ENCODE measurements at places on chromosomes 12 and 14.

DNA sequence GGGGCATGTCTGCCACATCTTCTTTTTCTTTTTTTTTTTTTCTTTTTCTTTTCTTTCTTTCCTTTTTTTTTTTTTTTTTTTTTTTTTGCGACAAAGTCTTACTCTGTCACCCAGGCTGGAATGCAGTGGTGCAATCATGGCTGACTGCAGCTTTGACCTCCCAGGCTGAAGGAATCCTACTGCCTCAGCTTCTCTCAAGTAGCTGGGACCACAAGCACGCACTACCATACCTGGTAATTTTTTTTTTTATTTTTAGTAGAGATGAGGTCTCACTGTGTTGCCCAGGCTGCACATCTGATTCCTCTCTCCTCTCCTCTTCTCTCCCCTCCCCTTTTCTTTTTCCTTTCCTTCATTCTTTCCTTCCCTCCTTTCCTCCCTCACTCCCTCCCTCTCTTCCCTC is 18.5 kb downstream of the SLC15A5 start:
- DNase-seq: no peak

DNA sequence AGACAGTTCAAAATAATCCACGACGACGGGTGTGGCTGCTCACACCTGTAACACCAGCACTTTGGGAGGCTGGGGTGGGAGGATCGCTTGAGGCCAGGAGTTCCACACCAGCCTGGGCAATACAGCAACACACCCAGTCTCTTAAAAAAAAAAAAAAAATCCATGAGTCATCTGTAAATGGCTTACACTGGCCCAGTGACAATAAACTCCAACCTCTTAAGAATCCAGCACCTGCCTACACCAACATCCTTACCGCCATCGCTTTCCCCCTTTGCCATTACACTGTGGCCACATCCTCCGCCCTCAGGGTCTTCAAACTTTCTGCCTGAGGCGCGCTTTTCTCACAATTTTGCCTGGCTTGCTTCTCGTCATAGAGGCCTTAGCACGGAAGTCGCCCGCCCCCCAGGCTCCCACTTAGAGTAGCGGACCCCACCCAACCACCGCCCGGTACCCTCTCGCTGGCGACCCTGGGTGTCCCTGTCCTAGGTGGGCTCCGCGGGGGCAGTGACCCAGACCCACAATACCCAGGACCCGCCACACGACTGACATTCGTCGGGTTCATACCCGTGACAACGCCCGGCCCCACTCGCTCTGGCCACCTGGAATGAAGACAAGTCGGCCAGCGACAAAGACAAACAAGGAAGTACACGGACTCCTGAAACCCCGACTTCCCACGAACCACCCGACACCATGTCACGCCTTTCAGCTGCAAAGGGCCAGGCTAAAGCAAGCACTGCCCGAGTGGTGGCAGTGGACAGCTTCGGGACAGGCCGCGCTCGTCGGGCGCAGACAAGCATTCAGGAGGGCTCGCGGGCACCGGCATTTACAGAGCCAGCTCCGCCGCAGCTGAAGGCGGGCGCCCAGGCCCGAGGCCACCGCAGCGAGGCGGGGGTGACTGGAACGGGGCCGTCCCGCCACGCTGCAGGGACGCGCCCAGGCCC is 636 bp downstream of the GOLGA3 start:
- peak; percentile 79 for DNase-seq

GRCh38 chr14:61573321-61573720 is 122.0 kb upstream of the HIF1A start:
- no peak for DNase-seq

DNA sequence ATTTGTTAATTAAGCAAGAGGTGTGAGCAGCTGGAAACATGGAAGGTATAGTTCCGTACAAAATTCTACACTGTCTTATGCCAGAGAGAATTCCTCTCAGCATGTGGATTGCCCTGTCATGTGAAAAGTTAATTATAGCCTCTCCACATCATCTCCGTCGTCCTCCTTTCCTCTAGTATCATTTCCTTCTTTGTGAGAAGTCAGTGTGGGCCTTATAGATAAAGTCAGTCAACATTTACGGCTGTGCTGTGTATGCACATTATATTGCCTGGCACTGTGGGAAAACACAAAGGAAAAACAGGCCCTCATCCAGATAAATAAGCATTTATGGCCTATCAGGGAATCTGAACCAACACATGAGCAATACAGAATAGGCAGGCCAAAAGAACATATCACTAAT is 236.6 kb downstream of the SEC23A start:
- no peak for DNase-seq

- DNase-seq: no peak
Observed at GRCh38 chr12:4152145-4152795, 121.3 kb upstream of the CCND2 start.

GRCh38 chr12:66960704-66961690 is 282.1 kb upstream of the GRIP1 start:
- no peak for DNase-seq

DNA sequence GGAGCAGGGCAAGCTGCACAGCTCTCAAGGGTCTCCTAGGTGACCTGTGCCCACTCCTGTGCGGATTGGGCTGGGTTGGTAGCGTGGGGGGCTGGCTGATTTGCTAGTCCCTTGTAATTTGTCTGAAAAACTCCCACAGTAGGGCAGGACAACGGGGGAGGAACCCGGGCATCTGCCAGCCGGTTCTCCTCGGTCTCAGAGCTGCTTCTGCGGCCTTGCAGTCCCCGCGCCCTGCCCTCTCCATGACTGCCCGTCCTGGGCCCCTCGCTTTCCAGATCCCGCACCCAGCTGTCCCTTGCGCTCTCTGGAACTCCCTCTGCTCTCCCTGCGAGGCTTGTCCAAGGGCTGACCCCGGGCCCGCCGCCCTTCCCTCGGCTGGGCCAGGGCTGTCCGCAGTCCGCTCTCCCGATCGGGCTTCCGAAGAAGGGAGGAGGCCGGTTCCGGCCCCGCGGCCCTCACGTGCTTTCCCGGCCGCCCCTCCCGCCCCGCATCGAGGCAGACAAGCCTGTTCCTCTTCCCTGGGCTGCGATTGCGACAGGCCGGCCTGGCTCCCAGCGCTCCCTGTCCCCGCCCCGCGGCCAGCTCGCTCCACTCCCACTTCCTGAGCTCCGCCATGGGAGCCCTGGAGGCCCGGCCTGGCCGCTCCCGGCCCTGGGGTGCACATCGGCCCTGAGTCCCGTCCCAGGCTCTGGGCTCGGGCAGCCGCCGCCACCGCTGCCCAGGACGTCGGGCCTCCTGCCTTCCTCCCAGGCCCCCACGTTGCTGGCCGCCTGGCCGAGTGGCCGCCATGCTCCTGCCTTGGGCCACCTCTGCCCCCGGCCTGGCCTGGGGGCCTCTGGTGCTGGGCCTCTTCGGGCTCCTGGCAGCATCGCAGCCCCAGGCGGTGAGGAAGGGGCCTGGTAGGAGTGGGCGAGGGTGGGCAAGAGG is at the start of gene LTBR:
Gene LTBR, plus strand, starts transcription at position 591 of the 927 bp plus-strand sequence. Its CDS starts 197 bp downstream, at position 788.
- peak; percentile 89 for DNase-seq

DNA sequence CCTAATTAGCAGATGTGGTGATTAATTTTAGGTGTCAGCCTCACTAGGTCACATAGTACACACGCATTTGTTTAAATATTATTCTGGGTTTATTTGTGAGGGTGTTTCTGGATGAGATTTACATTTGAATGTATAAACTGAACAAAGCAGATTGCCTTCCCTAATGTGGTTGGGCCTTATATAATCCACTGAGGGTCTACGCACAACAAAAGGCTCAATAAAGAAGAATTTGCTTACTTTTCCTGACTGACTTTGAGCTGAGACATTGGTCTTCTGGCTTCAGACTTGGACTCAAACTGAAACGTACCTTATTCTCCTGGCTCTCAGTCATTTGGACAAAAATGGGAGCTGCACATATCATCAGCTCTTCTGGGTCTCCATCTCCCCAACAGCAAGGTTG is 1132.3 kb upstream of the FLRT2 start:
- DNase-seq: no peak

GRCh38 chr12:53698948-53699677 is 23.2 kb upstream of the ATP5MC2 start:
- DNase-seq: no peak

- no peak for DNase-seq
Observed at GRCh38 chr12:65139389-65139788, 18.3 kb upstream of the WIF1 start.

GRCh38 chr14:89327771-89328212 is 89.2 kb downstream of the FOXN3 start:
- DNase-seq: no peak

GRCh38 chr14:61201171-61201570 is 80.0 kb downstream of the TMEM30B start:
- no peak for DNase-seq

DNA sequence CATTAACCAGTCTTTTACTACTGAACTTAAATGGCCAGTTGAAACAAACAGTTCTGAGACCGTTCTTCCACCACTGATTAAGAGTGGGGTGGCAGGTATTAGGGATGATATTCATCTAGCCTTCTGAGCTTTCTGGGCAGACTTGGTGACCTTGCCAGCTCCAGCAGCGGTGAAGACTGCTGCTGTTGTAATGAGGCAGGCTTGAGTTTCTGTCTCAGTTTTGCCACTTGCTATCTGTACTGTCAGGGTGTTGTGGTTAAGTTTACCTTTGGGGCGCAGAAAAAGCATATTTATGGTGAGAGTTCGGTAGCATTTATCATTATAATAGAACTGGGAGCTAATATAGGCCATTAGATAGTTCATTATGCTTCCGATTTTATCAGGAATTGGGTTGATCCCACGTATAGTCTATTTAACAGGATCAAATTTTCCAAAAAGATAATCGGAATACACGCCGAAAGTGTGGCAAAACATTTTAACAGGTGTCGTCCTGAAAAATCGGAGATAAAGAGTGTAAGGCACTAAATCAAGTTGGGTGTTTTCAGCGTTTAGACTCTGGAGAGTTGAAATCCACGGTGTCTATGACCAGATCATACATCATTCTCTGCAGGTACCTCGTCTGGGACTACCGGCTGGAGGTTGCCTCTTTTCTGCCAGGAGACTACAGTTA is 688 bp upstream of the NECAP1 start:
- no peak for DNase-seq

GRCh38 chr12:129552996-129553750 is 350.7 kb downstream of the TMEM132D start:
- DNase-seq: peak; percentile 85

DNA sequence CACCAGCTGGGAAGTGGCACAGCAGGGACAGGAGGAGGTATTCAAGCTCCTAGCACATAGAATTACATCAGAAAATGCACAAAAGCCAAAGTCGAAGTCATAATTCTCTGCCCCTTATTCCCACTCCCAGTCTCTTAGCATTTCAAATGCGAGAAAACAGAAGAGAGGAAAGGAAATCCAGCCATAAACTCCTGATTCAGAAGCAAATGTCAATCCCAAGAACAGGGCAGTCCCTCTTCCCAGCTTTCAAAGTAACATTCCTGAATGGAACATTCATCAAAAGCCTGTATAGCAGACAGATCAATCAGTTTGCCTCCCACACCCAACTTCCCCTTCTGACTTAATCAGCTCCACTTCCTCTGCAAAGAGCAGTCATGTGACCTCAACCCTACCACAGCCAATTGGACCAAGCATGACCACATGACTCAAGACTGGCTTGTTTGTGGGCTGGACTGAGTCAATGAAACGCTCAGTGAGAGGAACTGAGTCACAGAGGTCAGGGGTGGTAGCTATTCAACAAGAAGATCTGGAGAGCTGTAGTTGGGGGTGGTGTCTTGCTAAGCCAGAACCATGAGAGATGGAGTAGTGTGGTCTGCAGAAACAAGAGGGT is 41.4 kb upstream of the TUNAR start:
- peak; percentile 82 for DNase-seq

GRCh38 chr14:98956661-98957060 is 315.3 kb downstream of the BCL11B start:
- DNase-seq: no peak

DNA sequence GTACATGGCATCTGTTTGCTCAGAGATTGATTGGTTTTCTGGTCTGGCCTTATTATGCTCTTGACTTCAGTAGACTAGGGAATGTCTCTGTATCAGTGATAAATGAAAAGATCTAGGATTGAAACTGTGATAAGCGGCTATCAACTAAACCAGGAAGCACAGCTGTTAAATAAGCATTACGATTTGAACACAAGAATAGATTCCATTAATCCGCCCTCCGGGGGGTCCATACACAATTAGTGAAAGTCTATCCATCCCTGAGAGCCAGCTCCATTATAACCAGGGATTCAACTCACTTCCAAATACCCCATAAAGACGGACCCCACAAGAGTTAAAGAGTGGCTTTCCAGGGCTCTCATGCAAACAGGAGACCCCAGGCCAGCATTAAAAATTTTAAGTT is 279.0 kb downstream of the GRIN2B start:
- DNase-seq: no peak

DNA sequence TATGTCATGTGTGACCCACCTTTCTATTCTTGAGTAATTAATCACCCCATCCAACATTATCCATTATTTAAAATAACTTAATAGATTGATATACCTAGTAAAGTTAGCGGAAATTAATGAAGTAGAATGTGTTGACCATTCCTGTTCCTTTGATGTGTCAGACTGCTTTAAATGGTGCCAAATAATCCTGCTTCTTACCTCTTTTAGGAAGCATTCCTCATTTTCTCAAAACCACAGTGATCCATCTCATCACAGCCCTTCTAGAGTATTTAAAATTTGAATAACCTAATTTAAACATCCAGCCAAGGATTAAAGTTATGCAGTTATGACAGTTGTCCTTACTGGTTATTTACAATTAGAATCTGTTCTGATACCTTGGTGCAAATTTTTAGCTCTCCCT is 6.9 kb downstream of the MGAT4C start:
- DNase-seq: no peak

- DNase-seq: no peak
Observed at GRCh38 chr14:76273346-76273745, 102.6 kb upstream of the ESRRB start.

DNA sequence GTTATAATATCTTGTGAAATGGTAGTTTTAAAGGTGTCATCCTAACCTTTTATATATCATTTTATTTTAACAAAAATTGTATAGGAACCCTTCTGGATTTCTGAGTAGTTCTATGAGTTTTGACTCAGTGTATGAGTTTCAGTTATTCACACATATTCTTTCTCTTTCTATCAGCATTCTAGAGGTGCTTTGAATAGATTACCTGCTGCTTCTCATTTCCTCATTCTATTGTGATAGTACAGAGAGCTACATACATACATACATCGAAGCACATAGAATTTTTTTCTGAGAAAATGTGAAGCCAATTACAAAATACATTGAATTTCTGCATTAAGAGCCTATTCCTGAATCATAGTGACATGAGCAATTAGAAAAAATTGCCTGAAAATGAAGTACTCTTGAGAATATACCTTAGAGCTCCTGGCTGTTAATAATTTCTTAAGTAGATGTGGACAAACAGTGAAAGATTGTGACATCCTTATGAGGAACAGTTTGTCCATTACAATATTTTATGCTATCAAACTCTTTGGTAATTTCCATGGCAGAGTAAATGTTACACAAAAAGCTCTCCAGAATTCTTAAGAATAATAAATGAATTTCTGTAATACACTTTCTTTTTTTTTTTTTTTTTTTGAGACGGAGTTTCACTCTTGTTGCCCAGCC is 556.6 kb downstream of the TRHDE start:
- no peak for DNase-seq

DNA sequence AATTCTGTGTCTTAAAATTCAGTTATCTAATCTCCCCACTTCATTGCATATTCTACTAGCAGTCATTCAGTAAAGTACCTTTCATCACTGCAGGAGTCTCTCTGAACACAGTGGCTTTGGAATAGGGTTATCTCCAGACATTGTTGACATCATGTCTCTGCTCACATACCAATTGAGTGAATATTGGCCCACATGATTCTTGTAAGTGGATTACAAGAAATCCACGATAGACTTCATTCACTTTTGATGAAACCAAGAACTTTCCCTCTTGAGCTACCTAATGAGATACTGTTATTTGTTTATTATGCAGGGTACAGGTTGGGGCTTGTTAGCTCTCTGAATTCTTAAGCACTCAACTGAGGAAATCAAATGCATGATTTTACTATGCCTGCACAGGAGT is 284.9 kb downstream of the RAD51B start:
- DNase-seq: peak; percentile 24
